ENCODE measurements at places on chromosomes 1 and 21.

DNA sequence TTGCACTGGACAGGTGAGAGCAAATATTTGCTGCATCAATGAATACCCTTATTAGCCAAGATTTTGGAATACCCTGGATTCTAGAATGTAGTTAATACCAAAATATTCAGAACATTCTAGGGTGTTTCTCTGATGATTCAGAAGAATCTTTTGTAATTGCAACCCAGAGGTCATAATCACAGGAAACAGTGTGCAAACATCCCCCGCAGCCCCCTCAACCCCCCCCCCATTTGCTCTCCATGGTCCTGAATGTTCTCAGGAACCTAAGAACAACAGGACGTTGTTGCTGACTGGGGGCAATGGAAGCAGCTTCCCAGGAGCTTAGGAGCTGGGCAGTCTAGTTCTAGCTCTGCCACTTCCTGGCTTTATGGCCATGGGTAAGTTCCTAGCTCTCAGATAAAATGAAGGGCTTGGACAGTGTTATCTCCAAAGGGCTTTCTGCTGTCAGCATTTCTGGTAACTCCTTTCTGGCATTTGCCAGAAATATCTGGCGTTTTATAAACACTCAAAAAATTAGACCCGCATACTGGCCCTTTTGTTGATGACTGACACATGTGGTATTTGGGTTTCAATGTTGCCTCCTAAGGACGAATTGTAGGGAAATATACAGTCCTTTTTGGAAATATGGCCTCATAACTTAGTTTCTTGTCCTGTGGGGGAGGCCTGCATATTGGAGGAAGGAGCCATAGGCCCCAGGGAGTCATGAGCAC, 178.6 kb downstream of the RRAGC start:
- DNase-seq, result peak; percentile 2

DNA sequence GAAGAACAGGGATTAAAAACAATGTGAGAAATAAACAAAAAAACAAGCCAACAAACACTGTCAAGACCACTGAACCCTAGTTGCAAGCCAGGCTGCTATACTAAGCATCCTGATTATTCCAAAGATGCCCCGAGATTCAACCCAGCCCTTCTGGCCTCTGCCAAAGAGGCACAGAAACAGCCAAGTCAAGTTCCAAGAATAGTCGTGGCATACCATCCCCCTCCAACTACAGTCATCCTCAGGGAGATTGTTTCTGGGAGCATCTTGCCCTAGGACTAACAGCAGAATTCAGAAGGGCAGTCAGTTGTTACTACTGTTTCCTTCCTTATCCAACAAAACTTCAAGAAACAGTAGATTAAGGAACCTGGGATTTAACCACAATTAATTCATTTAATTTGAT, 52.3 kb downstream of the ABL2 start:
- DNase-seq, result peak; percentile 82

GRCh38 chr1:201719812-201720521, 109.0 kb upstream of the IPO9 start:
- no peak for DNase-seq

- DNase-seq, result no peak
These were observed 483.0 kb downstream of the NCAM2 start for GRCh38 chr21:21481239-21481638.

DNA sequence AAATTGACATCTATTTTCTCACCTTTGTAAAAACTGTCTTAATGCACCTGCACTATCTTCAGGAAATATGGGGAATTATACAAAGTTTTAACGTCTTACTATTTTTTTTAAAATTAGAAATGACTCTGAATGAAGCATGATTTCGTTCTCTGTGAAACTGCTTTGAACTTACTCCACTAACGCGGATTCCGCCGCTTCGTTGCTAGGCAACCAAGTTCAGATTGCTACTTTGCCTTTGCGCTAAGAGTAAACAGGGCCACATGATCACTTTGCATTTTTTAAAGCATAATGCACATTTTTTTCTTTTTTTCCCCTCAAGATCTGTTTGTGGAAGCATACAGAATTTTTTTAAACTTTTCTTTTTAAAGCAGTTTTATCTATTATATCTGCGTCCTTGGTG, 690.5 kb downstream of the BRINP3 start:
- DNase-seq, result no peak

DNA sequence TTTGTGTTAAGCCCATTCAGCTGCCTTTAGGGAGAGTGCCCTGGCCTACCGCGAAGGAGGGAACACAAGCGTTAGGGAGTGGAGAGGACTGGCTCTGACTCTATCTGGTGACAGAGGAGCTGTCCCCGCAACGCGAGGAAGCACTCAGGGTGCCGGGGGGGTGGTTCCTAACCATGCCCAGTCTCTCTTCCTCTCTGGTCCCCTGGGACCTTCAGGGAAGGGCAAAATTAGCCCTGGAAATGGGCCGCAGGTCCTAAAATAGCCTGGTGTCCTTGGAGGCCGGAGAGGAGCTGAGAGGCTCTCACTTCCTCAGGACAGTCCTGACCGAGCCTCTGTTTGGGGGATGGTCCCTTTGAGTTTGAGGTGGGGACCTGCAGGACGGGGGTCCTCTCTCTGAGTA, 5.8 kb downstream of the SLC45A1 start:
- DNase-seq, result no peak

DNA sequence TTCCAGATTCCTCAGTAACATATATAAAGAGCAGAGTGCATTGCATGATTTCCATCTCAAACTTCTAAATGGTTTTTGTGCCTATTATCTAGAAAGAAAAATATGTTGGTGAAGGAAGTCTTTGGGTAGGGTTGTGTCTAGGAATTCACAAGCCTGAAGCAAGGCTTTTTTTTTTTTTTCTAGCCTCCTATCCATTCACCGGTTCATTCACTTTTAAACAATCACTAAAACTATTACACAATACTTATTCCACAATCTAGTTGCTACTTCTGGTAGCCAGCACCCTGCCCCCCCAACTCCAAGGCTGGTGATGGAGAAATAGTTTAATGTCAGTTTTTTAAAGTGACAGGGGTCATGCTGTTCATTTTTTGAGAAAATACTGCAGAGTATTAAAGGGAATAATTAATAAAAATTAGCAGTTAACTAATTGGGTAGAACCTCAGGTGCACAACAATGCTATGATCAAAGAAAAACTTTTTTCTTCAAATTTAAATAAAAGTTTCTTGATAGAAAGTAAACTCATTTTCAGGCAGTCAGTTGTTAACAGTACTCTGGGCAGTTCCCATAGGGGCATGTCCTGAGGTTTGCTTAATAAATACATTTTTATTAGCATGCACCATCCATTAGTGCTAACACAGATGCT, 10.9 kb downstream of the IRF2BP2 start:
- DNase-seq, result peak; percentile 20

GRCh38 chr1:41344708-41345159, 16.5 kb upstream of the FOXO6 start:
- DNase-seq, result no peak

- DNase-seq, result peak; percentile 49
These were observed 17.8 kb upstream of the OVAAL start for GRCh38 chr1:180540697-180541594.

DNA sequence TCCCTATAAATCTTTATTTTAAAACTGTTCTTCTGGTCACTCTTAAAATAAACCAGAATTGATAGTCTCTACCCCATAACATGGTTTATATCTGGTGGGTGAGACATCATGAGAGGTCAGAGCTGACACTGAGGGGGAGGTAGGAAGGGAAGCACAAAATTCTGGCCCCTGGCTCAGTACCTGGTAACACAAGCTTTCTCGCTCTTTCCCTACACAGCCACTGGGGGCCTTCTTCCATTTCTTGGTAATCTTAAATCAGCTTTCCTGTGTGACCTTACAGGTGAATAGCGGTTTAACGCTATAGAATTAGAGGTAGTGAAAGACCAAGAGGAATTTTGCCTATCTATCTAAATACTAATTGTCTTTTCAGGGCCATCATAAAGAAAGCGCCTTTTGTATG, 5.4 kb downstream of the CRNN start:
- no peak for DNase-seq

DNA sequence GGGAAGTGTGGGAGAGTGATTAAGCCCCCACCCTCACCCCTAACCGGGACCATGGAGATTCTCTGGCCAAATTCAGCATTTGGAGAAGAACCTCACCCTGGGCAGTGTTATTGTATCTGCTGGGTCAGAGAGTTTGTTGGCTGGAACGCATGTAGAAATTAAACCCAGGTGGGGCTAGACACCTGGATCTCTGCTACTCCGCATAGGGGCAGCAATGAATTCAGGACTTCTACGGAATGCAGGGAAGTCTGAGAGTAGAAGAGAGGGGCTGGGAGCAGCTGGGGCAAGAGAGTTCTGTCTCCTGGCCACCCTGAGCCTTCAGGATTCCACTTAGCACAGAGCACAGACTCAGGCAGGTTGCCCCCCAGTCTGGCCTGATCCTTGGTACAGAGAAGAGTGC, 3.6 kb upstream of the CRABP2 start:
- DNase-seq, result no peak

GRCh38 chr1:115462566-115463076, 124.6 kb upstream of the NGF start:
- DNase-seq, result no peak

DNA sequence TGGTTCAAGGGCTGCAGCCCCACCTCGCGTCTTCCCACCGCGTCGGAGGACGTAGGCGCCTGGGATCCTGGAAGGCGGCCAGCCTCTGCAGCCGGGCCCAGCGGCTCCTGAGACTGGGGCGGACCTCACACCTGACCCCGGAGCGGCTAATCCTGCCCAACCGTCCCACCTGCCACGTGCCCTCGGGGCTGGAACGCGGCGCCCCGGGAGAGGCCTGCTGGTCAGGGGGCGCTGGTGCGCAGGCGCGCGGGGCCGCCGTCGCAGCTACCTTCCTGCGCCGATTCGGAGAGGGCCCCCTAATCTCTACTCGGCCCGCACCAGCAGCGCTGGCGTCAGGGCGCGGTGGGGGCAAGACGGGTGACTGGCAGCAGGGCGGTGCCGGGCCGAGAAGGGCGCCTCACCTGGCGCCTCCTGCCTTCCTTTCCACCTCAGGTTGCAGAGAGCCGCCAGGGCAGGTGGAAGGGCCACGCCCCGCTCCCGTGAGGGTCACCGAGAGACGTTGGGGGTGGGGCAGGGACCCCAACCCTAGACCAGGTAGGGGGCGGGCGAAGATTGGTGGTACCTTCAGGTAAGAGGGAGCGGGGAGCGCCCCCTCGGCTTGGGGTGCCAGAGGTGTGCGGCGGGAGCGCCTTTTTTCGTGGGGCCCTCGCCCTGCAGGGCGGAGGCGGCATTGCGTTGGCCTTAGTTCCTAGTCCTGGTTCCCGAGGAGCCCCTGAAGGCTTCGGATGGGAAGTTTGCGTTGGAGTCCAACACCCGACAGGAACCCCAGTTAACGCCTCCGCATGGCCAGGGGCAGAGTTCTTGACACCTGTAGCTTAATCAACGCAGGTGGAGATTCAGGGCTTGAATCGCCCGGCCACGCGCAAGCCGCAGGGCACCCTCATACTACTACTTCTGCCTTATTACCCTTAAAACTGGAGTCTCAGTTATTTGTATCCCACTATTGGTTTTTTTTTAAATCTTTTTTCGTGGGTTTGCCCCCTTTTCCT, at the start of gene TDRD5:
Gene TDRD5, plus strand, starts transcription at position 241 of the 989 bp plus-strand sequence. CDS start 784 bp downstream, outside the sequence.
- no peak for DNase-seq

GRCh38 chr1:214029796-214030195, 42.0 kb downstream of the PROX1 start:
- peak; percentile 1 for DNase-seq

DNA sequence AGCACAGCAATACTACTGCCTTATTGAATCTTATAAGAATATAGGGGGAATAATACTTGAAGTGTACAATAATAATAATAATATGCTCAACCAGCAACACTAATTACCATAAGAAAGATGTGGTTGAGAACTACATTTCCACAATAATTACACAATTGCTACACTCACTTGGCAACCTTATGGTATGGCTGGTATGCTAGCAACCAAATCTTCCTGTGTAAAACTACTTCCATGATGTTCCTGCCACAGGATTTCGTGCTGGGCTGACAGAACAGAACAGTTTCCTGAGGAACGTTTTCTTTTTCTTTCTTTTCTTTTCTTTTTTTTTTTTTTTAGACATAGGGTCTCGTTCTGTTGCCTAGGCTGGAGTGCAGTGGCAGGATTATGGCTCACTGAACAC, 50.6 kb downstream of the KIF26B start:
- peak; percentile 71 for DNase-seq

DNA sequence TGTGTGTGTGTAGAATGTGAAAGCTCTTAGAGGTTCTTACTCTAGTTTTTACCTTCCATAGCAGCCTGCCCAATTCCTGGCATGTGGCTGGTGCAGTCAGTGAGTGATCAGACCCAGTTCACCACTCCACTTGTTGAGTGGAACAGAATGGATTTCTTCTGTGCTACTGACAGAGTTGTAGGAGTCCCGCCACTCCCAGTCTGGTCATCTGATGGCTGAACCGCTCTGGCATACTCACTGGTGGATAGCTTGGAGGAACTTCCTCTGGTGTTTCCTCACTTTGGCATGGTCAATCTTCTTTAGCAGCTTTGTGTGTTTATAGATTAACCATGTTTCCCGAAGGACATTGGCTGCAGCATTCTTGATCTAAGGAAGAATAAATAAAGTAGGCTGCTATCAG, 106.7 kb upstream of the ADAR start:
- no peak for DNase-seq

- peak; percentile 81 for DNase-seq
These were observed 365.7 kb upstream of the USP24 start for GRCh38 chr1:55580845-55581332.
